Activated CD8-positive, alpha-beta memory T cell treated with anti-CD3 and anti-CD28 coated beads for 1 hour (primary cell): ENCODE measurements at places on chromosomes 7 and 10.

DNA sequence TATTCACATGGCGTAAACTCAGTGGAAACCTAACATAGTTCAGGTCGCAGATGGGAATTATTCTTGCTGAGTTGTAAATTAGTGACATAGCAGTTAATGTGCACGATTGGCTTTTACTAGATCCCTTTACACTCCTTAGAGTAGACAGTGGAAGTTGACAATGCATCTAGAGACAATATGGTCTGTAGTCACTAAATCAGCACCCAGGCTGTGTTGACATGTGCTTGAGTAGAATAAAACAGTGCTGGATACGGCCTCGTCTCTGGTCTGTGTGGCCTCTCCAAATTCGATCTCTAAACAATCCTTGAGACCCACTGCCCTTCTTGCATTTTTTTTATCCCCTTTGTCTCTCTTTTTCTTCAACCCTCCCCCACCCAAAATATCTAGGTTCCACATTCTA, 615.7 kb downstream of the SORCS1 start:
- DNase-seq = no peak

DNA sequence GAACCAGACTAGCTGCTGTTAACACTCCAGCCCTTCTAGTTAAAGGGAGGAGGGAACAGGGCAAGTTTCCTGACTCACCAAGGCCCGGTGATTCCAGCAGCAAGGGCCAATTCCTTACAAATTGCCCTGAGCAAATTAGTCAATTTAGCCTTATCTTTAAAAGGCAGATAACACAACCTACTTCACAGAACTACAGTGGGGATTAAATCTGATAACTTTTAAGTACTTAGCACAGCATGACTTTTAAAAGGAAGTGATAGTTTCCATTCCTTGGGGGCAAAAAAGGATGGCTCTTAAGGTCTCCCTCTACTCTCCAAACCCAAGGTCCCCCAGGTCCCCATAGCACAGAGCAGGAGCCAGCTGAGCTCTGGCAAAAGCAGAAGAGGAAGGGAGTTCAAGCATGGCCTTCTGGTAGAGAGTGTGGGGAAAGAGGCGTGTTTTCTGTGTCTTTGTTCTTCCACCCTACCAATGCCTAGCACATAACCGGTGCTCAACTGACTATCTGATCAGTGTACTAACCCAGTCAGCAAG, 4.0 kb downstream of the CDCA7L start:
- no peak for DNase-seq

DNA sequence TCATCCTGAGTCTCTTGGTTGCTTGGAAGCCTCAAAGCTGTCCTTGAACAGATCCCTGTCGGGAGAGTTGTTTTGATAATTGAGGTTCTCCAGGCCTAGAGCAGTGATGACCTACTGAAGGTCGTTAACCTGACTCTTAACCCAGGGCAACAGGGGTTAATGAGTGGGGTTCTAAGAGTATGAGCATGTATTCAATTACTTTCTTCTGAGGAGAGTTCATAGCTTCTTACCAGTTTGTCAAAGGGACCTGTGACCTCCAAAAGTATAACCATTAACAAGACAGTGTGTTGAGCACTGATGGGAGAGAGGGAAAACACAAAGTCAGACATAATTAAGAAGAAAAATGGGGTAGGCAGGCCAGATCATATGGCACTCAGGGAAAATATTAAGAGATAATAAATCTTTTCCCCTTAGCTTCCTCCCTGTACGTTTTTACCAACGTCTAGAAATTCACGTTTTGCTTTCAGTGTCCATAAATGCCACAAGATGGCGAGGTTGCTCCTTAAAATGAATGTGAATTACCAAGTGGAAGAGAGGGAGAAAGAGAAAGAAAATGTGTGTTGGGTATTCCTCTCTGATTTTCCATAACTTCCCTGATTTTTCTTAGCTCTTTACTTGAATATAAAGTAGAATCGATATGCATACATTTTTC, 97.6 kb downstream of the SUGCT start:
- no peak for DNase-seq

DNA sequence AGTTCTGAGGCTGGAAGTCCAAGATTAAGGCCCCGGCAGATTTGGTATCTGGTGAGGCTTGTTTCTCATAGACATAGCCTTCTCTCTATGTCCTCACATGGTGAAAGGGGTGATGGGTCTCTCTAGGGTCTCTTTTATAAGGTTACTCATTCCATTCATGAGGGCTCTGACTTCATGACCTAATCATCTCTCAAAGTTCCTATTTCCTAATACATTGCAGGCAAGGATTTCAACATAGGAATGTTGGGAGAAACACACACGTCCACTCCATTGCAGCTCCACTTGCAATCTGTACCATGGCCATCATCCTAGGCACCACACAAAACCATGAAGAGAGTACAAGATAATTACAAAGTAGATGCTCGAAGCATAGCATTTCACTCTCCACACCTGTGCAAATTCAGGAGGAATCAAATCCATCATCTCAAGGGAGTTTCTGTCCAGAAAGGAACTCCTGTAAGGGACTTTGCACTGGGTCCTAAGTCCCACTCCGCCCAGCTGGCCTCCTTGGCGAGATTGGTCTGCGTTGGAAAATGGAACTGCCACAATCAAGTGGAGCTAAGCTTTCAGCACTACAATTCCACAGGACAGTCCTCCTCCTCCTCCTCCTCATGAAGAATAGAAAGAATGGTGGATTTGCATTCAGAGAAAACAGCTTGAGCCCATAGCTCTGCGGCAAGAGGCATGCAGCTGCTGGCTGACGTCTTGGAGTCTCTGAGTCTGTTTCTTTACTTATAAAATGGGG, 8.8 kb downstream of the DDC start:
- no peak for DNase-seq

- no peak for DNase-seq
Observed at GRCh38 chr10:91194497-91195179, 25.8 kb upstream of the PCGF5 start.

- DNase-seq = no peak
Observed at GRCh38 chr7:19491821-19492452, 216.9 kb downstream of the POLR1F start.
